ENCODE measurements at places on chromosomes 1 and 21. TPM values are rescaled to one million over a fixed set of nuclear protein-coding genes. Genes with fewer than 3 reads are reported as not detected.

MIA3 gene
- total RNA-seq, result 69.0 TPM

- no peak for DNase-seq
- peaks cover 23% of the 10 kb centered on the region for H3K4me1 ChIP-seq
- no peak overlapping the region for H3K27ac ChIP-seq
- H3K36me3 ChIP-seq, result peaks cover 34% of the 10 kb centered on the region
- H3K4me3 ChIP-seq, result no peak overlapping the region
- no peaks in the 10 kb centered on the region for H3K27me3 ChIP-seq
Observed at GRCh38 chr1:38026592-38027200, 14.2 kb downstream of the UTP11 start.

PCAT6 gene
- total RNA-seq, result 6.4 TPM

DNA sequence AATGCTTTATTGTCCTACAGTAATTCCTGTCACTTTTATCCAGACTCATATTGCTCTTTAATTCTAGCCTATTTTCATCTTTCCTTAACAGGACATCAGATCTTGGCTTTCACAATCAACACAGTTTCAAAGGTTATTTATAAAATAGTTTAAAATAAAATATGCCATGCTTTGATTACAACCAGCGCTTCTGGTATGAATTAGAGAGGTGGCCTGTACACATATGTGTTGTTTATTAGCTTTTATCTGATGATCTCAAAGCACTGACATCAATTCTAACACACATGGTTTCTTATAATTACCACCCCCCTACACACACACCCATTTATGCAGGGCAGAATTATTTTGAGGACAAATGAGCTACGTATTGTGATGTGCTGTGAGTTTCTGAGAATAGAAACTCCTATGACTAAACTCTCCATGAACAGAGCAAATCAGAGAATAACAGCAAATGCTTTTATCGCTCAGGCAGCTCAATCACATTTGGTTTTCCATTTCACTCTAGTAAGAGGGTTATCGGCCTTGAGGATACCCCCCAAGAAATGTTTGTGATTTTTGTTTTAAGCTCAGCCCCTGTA, 18.0 kb downstream of the CD247 start:
- H3K27ac ChIP-seq, result no peak overlapping the region
- no peak overlapping the region for H3K4me3 ChIP-seq
- peaks cover 4% of the 10 kb centered on the region for H3K4me1 ChIP-seq
- no peaks in the 10 kb centered on the region for H3K36me3 ChIP-seq
- DNase-seq, result no peak

DNA sequence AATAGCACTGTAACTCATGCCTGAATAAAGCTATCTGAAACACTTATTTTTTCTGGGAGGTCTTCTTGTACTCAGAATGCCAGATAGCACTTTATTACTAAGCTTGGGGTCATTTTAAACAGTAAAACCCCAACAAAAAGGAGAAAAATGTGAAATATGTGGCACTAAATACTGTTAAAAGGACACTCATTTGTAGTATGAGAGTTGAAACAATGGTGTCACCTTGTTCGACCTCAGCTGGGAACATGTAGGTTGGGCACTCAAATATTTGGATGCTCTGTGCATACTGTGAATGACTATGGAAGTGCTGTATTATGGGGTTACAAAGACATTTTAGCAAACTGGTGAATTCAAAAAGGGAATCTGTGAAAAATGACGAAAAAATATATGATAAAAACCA, 53.9 kb downstream of the SELENOF start:
- H3K27me3 ChIP-seq, result no peaks in the 10 kb centered on the region
- no peak overlapping the region for H3K27ac ChIP-seq
- no peaks in the 10 kb centered on the region for H3K36me3 ChIP-seq
- no peaks in the 10 kb centered on the region for H3K4me1 ChIP-seq
- DNase-seq, result no peak

GRCh38 chr1:205598841-205599668, 32.8 kb downstream of the ELK4 start:
- H3K27ac ChIP-seq, result no peak overlapping the region
- DNase-seq, result no peak
- no peaks in the 10 kb centered on the region for H3K4me1 ChIP-seq
- H3K4me3 ChIP-seq, result no peak overlapping the region

- H3K4me3 ChIP-seq, result no peak overlapping the region
- peaks cover 4% of the 10 kb centered on the region for H3K4me1 ChIP-seq
- no peak for DNase-seq
- H3K36me3 ChIP-seq, result no peaks in the 10 kb centered on the region
Observed at GRCh38 chr21:36454093-36454531, 25.8 kb downstream of the CLDN14 start.

DNA sequence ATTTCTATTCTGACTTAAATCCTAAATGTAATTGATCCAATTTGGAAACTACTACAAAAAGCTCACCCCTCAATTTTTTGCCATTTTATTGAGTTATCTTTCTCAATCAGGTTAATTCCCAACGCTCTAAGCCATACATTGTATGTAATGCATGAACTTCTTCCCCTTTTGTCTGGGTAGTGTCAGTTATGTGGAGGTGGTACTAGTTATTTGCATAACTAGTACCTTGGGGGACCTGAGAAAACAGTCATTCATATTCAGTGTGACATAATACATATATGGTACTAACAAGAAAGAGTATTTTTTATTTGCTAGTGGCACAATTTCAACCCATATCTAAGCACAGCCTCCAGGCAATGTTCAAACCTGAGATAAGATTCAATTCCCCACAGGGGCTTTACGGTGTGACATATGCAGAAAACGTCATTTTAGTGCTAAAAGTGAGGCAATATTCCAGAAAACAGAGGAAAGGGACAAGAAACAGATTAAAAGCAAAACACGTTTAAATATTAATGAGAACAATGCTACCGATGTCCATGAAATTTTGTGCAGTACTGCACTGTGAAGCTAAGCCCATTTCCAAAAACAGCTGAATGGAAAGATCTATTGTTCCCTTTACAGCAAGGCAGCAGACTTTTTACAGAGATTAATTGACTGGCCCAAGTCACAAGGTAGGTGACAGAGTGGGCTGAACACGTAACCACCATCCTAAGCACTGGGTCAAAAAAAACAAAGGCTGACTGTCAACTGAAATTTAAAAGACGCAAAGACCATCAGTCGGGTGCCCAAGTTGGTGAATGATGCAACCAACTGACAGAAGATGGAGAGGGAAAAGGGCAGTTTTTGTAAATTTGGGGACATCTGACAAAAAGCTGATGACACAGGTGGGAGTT, 1.4 kb downstream of the HLCS start:
- no peak overlapping the region for H3K27ac ChIP-seq
- no peaks in the 10 kb centered on the region for H3K36me3 ChIP-seq
- no peaks in the 10 kb centered on the region for H3K4me1 ChIP-seq

- DNase-seq, result no peak
- H3K4me1 ChIP-seq, result peaks cover 5% of the 10 kb centered on the region
- H3K27me3 ChIP-seq, result no peaks in the 10 kb centered on the region
- H3K36me3 ChIP-seq, result no peaks in the 10 kb centered on the region
- H3K4me3 ChIP-seq, result no peak overlapping the region
Observed at GRCh38 chr1:208273386-208274017, 29.3 kb upstream of the PLXNA2 start.

GRCh38 chr1:55353707-55354620, 138.8 kb upstream of the USP24 start:
- no peak overlapping the region for H3K4me3 ChIP-seq
- H3K36me3 ChIP-seq, result no peaks in the 10 kb centered on the region
- DNase-seq, result no peak
- H3K27me3 ChIP-seq, result no peaks in the 10 kb centered on the region

- H3K36me3 ChIP-seq, result no peaks in the 10 kb centered on the region
- H3K27me3 ChIP-seq, result no peaks in the 10 kb centered on the region
- no peak overlapping the region for H3K4me3 ChIP-seq
- DNase-seq, result no peak
Observed at GRCh38 chr1:174568551-174568950, 120.8 kb downstream of the GPR52 start.

GRCh38 chr1:225766967-225767633, 10.5 kb upstream of the SRP9 start:
- no peaks in the 10 kb centered on the region for H3K36me3 ChIP-seq
- H3K27me3 ChIP-seq, result no peaks in the 10 kb centered on the region
- H3K27ac ChIP-seq, result no peak overlapping the region

GRCh38 chr1:248618878-248619277, 16.0 kb downstream of the OR2T11 start:
- DNase-seq, result no peak
- H3K4me1 ChIP-seq, result no peaks in the 10 kb centered on the region
- no peak overlapping the region for H3K27ac ChIP-seq
- H3K36me3 ChIP-seq, result no peaks in the 10 kb centered on the region

Data from H1 (cell line).